Substantia nigra (tissue), 51 donors: ENCODE measurements at places on chromosomes 7 and 10.

DNA sequence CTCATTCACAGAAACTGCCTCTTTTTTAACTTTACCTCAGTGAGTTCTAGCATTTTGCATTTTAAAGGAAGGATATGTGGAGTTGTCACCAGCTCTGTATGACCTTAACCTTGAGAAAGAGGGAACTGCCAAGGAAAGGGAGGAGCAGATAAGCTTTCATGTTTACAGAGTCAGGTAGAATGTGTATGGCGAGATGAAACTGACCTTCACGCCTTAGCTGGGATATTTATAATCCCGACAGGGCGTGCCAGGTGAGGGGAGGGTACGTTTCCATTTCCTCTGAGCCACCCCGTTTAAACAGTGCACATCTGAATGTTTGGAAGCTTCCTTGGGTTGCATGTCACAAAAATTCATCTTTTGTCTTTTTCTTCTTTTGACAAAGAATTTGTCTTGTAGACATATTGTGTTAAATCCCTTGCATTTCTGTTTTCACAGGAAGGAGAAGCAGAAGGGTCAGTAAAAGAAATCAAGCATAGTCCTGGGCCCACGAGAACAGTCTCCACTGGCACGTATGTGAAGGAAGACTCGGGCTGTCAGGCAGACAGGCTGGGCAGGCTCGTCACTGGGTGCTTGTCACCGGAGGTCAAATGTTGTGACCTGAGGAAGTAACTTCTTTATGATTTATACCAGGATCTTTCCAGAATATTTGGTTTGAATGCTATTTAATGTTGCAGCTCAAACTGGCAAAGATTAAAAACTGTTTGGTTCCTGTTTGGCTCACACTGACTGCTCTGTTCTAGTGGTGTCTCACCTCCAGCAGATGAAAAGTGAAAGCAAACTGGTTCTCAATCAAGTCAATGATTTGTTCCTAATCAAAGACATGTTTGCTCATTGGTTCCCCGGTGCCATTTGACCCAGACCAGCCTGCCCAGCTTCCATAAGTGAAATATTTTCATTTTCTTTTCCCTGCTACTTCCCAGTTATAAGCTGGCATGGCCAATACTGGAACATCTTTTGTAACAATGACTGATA is 16.2 kb downstream of the OPTN start:
- DNase-seq = no peak

DNA sequence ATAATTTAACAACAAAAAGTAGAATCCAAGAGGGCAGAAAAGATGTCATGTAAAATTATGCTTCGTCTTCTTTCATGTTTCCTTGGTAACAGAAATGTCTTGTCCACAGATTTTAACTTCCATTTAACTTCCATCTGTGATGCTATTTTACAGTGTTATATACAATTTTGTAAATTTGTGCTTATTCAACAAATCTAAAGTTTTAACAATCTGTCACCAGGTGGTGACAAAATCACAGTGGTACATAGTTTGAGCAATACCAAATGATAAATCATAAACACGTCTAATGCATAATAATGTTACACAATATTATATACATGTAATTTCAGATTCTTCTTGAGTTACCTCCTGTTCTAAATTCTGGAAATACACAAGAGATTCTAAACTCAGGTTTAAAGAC is 784.4 kb upstream of the CELF2 start:
- no peak for DNase-seq

GRCh38 chr10:73814896-73815718 is 3.7 kb upstream of the NDST2 start:
- no peak for DNase-seq

DNA sequence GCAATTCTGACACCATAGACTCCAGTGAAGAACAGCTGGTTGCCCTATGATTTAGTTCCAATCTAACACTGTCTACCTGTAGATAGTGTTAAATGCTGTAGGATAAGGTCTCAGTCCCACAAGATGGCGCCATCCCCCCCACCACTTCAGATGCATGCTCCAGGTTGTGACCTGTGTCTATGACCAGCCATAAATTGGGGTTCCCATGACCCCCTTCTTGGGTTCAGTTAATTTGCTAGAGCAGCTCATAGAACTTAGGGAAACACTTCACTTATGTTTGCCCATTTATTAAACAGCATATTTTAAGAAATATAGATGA is 13.1 kb downstream of the CCSER2 start:
- no peak for DNase-seq

DNA sequence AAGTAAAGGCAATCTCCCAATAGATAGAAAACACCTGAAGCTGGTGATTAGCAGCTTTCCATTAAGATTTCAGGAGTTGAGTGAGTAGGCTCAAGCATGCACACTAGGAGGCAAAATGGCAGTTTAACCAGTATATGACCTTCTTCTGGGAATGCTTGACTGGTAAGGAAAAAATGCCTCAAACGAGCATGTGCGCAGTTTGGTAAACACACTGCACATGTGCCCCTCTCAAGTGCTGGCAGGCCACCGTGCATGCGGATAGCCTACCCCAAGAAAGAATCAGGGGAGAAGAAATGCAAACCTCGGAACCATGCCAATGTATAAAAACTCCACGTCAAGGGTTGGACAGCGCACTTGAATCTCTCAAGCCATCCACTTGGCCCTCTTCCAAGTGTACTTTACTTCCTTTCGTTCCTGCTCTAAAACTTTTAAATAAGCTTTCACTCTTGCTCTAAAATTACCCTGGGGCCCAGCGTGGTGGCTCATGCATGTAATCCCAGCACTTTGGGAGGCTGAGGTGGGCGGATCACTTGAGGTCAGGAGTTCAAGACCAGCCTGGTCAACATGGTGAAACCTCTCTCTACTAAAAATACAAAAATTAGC is 98.8 kb upstream of the CDK1 start:
- no peak for DNase-seq

- no peak for DNase-seq
These were observed 249.8 kb downstream of the AUTS2 start for GRCh38 chr7:69847921-69848612.

DNA sequence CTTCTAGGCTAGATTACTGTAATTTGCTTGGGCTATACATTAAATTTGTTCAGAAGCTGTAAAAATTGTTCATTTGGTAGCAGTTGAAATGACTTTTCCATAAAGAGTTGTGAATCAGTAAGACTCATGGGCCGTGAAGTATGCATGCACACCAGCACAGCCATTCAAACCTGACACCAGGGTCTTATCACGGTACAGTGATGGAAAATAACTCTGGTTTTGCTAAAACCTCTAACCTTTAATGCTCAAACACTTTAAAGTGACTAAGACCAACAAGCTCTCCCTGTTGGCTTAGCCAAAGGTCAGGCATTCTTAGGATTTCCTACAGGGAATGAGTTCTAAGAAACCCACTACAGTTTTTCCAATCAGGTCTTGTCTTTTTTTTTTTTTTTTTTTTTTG is 11.5 kb downstream of the ARL3 start:
- DNase-seq = no peak

DNA sequence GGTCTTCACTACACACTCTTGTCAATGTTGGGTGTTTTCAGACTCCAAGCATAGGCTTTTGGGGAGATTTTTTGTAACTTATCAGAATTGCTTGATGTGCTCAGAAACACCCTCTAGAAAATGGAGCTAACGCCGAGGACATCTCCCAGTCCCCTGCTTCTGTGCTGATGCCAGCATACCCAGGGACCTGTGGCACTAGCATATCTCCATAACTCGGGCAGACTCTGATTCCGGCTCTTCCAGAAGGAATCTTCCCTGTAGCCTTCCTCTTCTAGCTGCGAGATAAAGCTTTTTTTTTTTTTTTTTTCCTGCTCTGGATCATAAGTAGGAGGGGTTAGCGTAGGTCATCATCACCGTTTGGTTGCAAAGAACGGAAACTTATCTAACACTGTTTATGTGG is 434.4 kb downstream of the GALNT17 start:
- no peak for DNase-seq

DNA sequence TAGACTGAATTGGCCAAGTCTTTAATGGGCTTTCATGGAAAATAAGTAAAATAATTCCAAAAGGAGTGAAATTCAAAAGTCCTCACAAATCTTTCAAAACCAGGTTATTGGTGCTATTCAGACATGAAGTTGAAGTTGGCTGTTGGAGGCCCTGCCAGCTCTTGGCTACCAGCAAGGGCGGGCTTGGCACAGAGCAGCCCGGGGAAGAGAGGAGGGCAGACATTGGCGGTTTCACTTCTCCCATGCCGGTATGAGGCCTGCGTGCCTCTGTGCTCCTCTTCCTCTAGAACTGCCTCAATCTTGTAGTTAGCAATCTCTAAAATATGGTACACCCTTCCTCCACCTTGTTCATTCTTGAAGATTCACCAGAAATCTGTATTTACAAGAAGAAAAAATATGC is 16.4 kb upstream of the NPS start:
- no peak for DNase-seq

DNA sequence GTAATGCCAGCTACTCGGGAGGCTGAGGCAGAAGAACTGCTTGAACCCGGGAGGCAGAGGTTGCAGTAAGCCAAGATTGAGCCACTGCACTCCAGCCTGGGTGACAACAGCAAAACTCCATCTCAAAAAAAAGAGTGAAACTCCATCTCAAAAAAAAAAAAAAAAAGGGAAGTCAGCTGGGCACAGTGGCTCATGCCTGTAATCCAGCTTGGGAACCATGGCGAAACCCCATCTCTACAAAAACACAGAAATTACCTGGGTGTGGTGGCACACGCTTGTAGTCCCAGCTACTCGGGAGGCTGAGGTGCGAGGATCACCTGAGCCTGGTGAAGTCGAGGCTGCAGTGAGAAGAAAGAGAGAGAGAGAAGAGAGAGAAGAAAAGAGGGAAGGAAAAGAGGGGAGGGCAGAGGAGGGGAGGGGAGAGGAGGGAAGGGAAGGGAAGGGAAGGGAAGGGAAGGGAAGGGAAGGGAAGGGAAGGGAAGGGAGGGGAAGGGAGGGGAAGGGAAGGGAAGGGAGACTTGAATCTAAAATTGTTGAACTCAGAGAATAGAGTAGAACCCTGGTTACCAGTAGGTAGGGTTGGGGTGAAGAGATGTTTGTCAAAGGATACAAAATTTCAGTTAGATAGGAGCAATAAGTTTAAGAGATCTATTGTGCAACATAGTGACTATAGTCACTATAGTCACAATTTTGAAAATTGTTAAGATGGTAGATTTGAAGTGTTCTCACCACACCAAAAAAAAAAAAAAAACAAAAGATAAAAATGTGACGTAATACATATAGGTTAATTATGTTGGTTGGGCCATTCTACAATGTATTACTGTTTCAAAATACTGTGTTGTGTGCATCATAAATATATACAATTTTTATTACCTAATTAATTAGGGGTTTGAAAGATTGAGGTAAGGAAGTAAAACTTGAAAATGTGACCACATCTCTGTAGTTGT is 2.5 kb downstream of the SLC16A9 start:
- DNase-seq = no peak

DNA sequence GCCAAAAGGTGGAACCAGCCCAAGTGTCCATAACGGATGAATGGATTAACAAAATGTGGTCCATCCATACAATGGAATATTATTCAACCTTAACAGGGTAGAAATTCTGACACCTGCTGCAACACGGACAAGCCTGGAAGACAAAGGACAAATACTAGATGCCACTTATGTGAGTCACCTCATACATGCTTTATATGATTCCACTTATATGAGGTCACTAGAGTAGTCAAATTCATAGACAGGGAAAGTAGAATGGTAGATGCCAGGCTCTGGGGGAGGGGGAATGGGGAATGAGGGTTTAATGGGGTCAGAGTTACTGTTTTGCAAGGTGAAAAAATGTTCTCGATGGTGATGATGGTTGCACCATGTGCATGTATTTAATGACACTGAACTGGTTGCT is 34.0 kb upstream of the CYTH3 start:
- DNase-seq = no peak

DNA sequence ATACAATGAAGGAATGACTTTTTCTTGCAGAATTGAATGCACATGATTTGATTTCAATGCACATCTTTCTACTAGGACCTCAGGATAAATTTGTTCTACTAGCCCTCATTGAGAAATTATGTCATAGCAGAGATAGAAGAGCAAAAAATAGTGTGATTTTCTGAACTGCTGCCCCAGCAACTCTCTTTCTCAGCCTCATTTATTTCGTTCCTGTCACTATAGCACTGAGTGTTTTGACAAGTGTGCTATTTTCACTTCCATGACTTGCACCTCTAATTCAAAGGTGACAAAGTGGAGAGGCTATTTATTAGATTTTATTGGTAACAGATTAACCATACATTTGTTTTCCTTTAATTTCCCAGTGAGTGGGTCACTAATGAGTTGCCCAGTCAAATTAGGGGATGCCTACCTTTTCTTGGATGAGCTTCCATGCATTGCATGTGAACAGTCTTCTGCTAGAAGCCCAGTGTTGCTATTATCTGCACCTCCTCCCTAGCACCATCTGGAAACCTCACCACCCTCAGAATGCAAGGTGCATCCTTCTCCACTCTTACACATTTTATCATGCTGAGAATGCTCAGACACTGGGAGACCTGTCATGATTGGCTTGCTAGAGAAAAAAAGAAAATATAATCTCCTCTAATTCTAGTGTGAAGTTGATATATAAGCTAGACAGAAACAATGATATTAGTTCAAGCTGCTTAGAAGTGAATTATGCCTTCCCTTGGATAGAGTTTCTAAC is 119.6 kb upstream of the CTTNBP2 start:
- DNase-seq = no peak

DNA sequence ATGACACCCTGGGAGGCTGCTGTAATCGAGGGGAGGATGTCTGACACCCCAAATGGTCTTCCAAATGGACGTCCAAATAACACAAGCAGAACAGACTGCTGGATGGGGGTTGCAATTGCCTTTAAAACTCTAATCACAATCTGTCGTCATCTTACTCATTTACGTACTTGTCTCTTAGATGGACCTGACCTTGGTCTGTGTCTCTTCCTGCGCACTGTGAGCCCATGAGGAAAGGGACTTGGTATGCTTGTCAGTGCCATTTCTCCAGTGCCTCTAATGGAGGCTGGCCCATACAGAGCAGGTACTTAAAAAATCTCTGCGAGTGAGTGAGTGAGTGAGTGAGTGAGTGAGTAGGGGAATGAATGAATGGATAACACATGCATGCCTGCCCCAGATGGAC is 93.3 kb downstream of the DLG5 start:
- DNase-seq = no peak

DNA sequence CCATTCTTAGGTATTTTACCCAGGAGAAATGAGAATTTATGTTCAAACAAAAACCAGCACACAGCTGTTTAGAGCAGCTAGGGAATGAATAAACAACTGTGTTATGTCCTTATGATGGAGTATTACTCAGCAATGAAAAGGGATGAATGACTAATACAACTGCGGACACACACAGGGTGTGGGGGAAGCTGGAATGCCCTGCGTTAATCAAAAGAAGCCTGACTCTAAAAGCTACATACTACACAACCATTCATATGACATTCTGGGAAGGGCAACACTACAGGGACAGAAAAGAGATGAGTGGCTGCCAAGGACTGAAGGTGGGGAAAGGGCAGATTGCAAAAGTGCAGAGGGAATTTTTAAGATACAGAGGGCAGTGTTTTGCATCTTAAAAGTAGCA is 64.0 kb downstream of the DLG5 start:
- no peak for DNase-seq

GRCh38 chr10:132667342-132668047 is 118.5 kb downstream of the NKX6-2 start:
- DNase-seq = no peak
